ENCODE measurements at places on chromosomes 12 and 14.

DNA sequence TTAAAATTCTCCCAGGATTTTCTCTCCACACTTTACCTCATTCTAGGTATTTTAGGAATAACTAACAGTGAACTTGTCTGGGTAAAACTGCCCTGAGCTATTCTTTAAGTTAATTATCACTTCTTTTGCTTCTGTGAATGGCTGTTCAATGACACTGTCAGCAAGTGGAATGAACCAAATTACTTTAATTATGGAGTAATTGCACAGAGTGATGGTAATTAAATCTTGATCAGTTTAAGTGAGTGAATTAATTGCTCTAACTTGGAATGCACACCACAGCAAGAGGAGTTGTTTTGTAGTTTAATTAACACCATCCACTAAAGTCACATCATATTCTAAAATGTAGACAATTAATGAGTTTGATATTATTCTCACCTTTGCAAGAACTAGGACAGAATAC, 36.2 kb upstream of the TMEM260 start:
- no peak for DNase-seq

DNA sequence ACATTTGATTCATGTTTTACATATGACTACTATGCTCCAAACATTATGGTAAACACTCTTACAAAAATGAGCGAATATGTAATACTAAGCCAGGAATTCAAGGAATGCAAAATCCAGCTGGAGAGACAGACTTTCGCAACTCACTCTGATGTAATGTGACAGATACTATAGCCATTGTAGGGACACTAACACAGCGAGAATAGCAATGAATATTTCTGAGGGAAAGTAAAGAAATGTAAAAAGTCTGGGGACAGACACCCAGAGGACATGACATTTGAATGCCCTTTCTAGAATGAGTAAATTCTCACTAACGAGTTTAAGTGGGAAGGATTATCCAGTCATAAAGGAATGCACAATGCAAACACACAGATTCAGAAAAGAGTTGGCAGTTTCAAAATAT, 121.9 kb downstream of the PIK3C2G start:
- DNase-seq: no peak

DNA sequence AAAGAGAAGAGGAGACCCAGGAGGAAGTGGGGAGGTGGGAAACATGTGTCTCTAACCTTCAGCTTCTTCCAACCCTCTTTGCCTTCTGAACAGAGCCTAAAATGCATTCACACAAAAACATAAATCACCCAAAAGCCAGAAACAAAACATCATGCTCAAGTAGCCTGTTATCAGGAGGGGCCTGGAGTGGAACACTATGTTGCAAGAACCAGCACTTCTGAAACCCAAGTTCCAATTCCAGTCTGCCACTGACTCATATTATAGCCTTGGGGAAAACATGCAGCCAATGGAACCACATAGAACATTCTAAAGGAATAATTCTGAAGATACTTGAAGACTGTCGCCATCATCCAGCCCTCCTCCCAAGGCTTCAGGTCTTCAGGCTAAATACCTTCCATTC, 169.8 kb upstream of the PLXNC1 start:
- DNase-seq: no peak

DNA sequence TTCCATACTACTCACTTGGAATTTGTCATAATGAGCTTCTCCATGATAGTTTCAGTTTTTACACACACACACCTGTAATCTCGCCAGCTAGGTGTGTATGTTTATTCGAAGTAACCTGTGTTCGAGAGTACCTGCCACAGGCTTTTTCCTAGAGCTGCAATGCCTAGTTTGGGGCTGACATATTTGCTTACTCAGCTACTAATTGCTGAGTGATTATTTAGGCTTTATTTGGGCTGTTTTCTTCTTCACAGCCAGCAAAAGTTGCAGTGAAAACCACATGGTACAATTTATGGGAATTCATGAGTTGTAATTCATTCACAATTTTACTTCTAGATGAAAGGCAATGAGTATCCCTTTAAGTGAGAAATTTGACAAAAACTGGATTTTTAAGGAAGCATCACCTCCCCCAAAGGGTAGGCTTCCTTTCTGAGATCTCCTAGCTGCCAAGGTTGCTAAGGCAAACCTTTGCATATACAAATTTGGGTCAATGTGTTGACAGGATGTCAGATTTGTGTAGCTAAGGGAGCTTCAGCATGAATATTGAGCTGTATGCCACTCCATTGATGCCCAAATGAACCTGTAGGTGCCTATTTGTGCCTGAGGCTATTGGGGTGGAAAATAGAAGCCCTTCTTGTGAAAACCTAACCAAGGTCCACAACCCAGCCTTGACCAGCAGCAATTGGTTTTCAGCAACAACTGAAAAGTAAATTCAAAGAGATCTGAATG, 108.7 kb upstream of the OTX2 start:
- DNase-seq: no peak

- DNase-seq: no peak
Measured at GRCh38 chr14:27845241-27845850, 921.2 kb upstream of the FOXG1 start.

- DNase-seq: peak; percentile 49
Measured at GRCh38 chr12:120903412-120904196, 554 bp downstream of the SPPL3 start.

DNA sequence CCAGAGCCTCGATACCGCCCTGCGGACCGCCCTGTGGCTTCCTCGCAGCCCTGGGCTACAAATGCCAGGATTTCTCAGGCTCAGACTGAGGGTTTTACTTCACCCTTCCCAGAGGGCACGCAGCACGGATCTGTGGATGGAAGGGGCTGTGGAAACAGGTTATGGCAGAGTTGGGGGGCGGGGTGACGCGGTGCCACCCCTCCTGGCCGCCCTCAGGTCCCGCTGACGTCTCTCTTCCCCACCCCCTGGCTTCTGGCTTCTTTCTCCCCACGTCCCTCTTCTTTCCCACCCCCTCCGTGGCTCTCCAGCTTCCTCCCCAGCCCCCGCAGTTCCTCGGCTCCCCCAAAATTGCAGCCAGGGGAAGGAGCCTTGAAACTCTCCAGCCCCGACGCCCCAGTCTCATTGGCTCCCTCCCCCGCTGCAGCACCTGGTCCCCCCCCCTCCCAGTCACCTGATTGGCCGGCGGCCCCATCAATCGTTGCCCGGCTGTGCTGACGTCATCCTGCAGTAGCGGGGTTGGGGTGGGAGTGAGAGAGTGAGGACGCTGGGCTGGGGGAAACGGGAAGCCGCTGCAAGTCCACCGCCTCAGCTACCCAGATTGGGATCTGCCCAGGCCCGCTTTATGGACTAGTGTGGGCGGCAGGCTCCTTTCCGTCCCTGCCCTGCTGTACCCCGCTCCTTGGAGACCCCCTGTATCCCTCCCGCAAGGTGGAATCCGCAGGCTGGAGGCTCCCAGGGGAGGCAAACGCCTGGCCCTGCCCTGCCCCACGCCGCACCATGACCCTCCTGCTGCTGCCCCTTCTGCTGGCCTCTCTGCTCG, at the start of gene CLSTN3:
Gene CLSTN3, plus strand, starts transcription at position 500 of the 820 bp plus-strand sequence. Its CDS starts 278 bp downstream, at position 778.
- peak; percentile 54 for DNase-seq

- DNase-seq: no peak
Measured at GRCh38 chr12:74049348-74049747, 488.3 kb upstream of the ATXN7L3B start.

GRCh38 chr14:95185767-95186392, 28.6 kb upstream of the DICER1 start:
- DNase-seq: no peak
